ENCODE measurements at places on chromosomes 7 and 10.
A peak's percentile ranks its signal among the peaks of the same experiment; 100 is the strongest.

- DNase-seq = peak; percentile 20
Measured at GRCh38 chr10:28250782-28251181, 52.1 kb downstream of the MPP7 start.

DNA sequence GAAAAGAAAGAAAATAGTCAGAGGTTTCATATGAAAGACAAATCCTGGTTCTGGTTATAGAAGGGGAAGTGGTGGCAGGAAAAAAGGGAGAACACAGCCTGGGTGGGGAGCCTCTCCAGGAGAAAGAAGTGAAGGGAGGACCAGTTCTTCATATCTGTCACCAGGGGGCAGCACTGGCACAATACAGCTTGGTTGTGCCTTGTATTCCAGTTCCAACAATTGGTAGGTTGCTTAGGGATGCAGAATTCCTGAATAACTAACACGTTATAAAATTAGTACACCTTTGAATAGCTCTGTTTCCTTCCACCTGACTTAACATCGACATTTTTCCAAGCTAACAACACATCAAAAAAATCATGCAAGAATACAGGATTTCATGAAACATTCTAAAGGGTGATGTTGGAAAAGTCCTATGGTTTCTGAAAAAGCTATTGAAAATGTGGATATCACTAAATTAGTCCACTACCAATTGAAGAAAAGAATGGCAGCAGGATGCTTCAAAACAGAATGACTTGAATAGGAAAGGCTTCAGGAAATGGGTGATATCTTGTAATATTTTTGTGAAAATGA lies 52.9 kb downstream of the CYP26A1 start:
- DNase-seq = no peak

DNA sequence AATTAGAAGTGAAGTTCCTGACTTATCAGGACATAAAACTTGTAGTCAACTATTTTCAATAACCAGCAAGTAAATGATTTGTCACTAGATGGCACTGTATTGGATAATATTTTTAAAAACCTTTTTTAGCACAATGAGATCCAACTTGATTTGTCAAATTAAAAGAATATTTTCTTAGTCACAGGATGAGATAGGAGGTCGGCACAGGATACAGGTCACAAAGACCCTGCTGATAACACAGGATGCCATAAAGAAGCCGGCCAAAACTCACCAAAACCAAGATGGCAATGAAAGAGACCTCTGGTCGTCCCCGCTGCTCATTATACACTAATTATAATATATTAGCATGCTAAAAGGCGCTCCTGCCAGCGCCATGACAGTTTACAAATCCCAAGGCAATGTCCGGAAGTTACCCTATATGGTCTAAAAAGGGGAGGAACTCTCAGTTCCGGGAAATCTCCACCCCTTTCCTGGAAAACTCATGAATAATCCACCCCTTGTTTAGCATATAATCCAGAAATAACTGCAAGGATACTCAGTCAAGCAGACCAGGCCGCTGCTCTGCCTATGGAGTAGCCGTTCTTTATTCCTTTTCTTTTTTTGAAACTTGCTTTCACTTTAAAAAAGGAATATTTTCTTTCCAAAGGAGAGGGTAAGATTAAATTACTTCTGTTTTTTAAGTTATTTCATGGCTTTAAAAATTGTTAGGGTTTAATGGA lies 255.7 kb upstream of the MKLN1 start:
- DNase-seq = no peak

DNA sequence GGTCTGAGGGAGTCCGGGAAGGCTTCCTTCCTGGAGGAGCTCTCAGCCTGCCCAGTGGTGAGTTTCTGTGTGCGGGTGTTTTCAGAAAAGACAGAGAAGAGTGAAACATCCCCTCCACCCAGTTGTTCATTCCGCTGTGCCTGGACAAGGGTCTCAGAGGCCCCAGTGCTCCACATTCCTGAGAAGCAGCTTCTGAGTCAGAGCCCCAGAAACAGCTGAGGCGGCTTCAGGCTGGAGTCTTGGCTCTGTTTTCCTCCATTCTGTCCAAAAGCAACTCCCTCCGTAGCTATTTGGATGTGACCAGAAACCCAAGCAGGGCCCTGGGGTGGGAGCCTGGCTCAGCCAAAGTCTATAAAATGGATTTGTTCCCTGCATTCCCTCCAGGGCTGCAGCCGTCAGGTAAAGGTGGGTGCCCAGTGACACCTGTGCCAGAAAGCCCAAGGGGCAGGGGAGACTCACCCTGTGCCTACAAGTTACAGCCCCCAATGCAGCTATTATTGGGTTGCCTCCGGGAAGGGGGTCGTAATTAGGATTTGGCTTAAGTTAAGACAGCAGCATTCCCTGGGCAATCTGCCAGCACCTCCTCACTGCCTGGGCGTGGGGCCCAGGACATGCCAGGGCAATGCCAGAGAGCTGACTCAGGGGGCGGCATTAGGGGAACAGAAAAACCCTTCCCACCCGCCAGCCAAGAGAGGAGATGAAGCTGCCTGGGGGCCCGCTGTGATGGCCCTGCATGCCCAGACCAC lies 13.1 kb upstream of the CAMK2G start:
- DNase-seq = no peak

DNA sequence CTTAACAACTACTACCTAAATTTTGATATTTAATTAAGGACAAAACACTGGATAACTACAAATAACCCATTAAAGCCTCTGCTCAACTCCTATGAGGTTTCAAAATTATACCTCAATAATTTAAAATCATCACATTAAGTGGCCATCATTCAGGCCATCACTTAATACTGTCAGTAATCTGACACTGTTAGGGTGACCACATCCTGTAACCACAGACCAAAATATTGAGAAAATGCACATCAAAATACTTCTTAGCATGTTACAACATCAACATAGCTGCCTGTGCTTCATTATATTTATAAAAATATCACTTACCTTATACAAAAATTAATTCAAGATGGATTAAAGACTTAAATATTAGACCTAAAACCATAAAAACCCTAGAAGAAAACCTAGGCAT lies 23.3 kb downstream of the SEM1 start:
- DNase-seq = no peak

- no peak for DNase-seq
Measured at GRCh38 chr10:35827783-35828182, 185.7 kb upstream of the FZD8 start.

- no peak for DNase-seq
Measured at GRCh38 chr7:52030722-52031121, 714.1 kb upstream of the COBL start.

All from HFF-Myc (cell line).